ENCODE measurements at places on chromosomes 16 and 17.

GRCh38 chr17:64728041-64728695 lies 66.1 kb upstream of the SMURF2 start:
- DNase-seq: no peak

DNA sequence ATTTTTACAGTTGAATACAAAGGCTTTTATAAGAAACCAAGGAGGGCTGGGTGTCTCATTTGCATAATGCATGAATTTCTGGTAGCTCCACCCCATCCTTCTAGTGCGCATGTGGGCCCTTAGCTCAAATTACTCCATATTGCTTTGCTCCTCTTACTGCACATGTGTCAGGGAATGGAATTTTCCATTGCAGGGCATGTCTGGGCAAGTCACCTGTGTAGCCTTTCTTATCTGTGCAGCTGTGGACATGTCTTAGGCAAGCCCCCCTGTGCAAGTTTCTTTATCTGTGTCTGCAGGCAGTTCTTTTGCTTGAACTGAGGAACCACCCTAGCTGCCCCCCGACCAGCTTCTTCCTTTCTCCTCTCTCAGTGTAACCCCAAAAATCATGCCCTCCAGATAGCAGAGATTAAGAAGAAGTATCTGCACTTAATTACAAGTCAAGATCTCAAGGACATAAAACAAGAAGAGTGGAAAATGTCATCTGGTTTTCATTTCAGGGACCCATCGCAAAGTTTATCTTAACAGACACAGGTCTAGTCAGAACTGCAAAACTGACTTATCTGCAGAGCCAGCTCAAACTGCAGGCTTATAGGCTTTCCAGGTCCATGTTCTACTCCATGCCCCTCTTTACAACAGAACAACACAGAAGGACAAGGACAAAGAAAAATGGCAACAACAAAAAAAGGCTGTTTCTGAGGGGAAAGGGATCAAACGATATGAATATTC lies 137.9 kb upstream of the HS3ST4 start:
- no peak for DNase-seq

DNA sequence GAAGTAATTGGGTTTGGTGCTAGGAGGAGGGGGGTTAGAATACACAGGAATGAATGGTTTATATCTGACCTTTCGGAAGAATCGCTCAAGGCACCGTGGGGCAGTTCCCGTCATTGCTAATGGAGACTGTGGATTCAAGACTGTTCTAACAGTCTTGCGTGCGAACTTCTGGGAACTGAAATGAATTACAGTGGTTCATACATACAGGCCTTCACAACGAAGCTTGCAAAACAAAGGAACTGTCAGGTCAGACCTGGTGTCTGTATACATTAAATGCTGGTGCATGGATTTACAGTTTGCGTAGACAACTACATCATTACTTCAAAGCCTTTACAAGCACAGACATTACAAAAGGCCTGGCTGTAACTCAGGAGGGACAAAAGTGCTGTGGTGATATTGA lies 983.9 kb downstream of the CDH11 start:
- no peak for DNase-seq

DNA sequence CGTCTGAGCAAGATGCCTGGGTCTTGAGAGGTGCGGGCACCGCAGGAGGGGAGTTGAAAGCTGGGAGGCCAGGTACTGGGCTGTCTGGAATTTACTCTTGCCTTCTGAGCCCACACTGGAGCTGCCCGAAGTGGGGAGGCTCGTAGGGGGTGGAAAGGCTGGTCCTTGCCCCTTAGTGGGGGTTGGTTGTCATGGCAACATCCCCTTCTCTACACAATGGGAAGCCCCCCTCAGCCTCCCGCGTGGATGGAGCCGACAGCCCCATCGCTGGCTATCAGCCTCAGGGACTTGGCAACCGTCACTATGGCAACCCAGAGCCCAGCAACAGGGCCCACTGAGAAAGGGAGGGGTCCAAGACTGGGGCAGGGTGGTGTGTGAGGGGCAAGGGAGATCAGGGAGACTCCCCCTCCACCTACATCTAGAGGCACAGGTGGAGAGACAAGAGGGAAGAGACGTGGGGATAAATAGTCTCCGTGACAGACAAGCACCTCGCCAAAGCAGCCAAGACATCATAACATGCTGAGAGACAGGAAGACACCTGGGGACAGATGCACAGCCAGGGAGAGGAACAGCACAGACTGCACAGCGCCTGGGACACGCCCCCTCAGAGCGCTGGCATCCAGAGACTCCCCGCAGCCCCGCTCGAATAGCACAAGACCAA lies 5.3 kb upstream of the DNAH2 start:
- DNase-seq: no peak

- DNase-seq: no peak
Observed at GRCh38 chr17:80833952-80834892, 157.4 kb upstream of the CHMP6 start.

DNA sequence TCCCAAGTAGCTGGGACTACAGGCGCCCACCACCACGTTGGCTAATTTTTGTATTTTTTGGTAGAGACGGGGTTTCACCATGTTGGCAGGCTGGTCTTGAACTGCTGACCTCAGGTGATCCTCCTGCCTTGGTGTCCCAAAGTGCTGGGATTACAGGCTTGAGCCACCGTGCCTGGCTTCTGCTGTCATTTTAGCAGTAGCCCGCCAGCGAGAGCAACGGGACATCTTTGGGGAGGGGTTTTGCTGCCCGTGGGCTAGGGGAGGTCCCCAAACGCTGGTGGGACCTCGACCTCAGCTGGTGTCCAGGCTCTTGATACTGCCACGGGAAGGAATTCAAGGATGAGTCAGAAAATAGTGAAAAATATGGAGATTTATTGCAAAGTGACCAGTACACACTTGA lies 108.1 kb upstream of the CACNG5 start:
- DNase-seq: no peak

GRCh38 chr17:683499-684254 lies 31.0 kb downstream of the VPS53 start:
- DNase-seq: no peak

- no peak for DNase-seq
Observed at GRCh38 chr17:42342242-42343008, 45.8 kb downstream of the STAT3 start.

GRCh38 chr16:66717112-66717675 lies 20.7 kb upstream of the CMTM4 start:
- no peak for DNase-seq

GRCh38 chr16:69909760-69910159 lies 41.4 kb upstream of the CLEC18A start:
- no peak for DNase-seq

Measured in NCI-H2081 (cell line).